Activated CD4-positive, alpha-beta memory T cell treated with anti-CD3 and anti-CD28 coated beads for 36 hours (primary cell): ENCODE measurements at places on chromosomes 7 and 10. TPM values are rescaled to one million over a fixed set of nuclear protein-coding genes. Genes with fewer than 3 reads are reported as not detected.

DNA sequence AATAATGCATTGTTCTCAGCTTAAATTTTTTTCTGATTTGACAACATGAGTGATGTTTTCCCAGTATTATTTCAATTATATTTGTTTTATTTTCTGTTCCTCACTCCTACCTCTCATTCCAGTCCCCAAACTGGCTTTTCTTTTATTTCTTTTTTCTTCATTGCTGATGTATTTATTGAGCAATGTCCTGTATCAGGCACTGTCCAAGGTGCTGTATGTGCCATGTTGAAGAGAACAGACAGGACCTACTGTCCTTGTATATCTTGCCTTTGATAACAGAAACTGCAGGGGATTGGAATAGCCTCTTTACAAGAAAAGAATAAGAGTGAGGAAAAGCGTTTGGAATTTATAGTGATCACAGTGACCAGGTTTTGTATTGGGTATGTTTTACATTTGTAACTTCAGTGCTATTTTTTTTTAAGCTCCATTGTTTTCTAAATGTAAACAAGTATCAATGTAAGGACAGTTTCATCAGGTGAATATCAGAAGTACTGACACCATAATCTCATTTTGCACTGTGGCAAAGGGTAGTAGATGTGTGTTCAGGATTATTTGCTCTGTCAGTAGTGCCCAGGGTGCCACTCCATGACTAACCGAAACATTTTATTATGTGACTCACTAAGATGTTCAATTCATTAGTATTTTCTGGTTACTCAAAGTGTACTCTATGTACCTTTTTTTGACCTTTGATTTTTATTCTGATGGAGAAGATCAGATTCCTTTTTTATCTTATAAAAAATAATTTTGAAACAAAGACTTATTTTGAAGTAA, 15.6 kb upstream of the CLDN12 start:
- H3K36me3 ChIP-seq = peaks cover 41% of the 10 kb centered on the region
- no peaks in the 10 kb centered on the region for H3K27me3 ChIP-seq
- H3K4me1 ChIP-seq = no peaks in the 10 kb centered on the region
- DNase-seq = no peak
- H3K27ac ChIP-seq = no peak overlapping the region

- no peaks in the 10 kb centered on the region for H3K4me1 ChIP-seq
- no peaks in the 10 kb centered on the region for H3K27me3 ChIP-seq
- no peak overlapping the region for H3K27ac ChIP-seq
- no peak overlapping the region for H3K4me3 ChIP-seq
- DNase-seq = no peak
Measured at GRCh38 chr7:83494683-83495082, 154.3 kb downstream of the SEMA3E start.

Gene USP54
- total RNA-seq = 4.9 TPM

- no peaks in the 10 kb centered on the region for H3K4me1 ChIP-seq
- no peak overlapping the region for H3K27ac ChIP-seq
- no peaks in the 10 kb centered on the region for H3K36me3 ChIP-seq
- no peaks in the 10 kb centered on the region for H3K27me3 ChIP-seq
- no peak overlapping the region for H3K4me3 ChIP-seq
Measured at GRCh38 chr7:17743316-17743715, 197.0 kb downstream of the SNX13 start.
